Stimulated activated CD4-positive, alpha-beta T cell treated with anti-CD3 and anti-CD28 coated beads, TNF-alpha, amount 100 ng/mL, for 24 hours (primary cell): ENCODE measurements at places on chromosomes 12 and 14.

GRCh38 chr12:50772877-50773276, 9.0 kb downstream of the ATF1 start:
- DNase-seq = no peak

- no peak for DNase-seq
Observed at GRCh38 chr14:90168425-90169105, 87.8 kb upstream of the PSMC1 start.

DNA sequence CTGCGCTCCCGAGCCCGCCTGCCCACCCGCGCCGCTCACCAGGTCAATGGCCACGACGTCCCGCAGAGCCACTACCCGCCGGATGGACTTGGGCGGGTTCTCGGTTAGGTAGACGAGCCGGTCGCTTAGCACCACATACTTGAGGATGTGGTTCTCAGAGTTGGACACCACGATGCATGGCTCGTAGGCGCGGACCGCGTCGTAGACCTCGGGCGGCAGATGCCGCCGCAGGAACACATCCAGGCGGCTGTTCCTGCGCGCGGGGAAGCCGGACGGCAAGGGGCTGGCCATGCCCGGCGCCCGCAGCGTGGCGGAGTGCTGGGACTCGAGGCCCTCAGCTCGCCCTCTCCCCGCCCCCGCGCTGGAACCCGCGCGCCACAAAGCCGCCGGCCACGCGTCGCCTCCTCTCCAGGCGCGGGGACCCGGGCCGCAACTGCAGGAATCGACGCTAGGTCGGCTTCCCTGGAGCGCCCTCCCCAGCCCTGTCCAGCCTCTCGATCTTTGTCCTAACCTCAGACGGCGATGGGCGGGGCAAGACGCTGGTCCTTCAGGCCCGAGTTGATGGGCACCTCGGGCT, at the start of gene C12orf56:
TSS of gene C12orf56 (minus strand) at position 484 of the 577 bp plus-strand sequence. CDS start at position 291, 193 bp downstream.
- no peak for DNase-seq

DNA sequence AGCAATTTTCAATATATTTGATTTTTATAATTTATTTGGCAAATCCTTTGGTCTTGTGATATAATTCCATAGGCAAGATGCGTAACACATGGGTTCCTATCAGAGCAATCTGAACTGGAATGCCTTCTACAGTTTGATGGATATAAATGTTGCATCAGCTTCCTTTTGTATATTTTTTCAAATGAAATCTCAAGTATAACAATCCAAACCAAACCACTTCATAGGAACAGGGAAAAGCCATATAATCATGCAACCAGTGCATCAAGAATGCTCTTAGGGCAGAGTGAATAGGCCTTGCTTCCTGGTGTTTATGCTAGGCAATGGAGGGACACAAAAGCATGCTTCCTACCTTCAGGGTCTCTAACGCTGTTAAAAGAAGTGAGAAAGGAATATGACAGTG, 34.5 kb downstream of the EFCAB11 start:
- DNase-seq = no peak

GRCh38 chr12:62907078-62907477, 27.9 kb downstream of the PPM1H start:
- no peak for DNase-seq

DNA sequence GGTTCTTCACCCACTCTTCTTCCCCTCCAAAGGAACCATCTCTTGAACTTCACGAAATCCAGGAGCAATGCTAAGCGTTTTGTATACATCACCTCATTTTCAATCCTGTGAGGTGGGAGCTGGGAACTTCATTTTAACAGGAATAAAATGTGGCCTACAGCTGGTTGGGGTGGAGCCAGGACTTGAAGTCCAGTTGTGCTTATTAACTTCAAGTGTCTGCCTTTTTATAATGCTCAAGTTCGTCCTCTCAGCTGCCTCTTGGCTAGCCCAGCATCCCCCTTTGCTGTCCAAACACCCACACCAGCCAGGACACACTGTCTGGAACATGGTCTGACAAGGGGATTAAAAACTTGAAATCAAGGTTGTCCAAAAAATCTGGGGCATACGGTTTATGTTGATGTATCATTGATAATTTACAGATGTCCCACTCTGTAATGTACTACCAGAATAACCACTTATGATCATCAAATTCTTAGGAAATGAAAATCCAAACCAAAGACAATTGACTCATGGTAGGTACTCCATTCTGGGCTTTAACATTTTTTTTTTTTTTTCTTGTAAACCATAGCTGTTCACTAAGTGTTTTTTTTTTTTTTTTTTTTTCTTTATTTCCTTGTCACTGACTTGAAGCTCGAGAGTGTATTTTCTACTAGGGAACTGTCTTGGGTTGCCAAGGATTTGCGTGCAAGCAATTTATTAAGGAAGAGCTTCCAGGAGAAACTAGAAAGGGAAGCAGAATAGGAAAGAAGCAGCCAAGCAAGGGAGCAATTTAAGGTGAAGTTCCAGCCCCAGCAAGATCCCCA, 252.3 kb downstream of the EFCAB11 start:
- no peak for DNase-seq

- no peak for DNase-seq
Observed at GRCh38 chr12:118102070-118102469, 1.7 kb downstream of the VSIG10 start.

DNA sequence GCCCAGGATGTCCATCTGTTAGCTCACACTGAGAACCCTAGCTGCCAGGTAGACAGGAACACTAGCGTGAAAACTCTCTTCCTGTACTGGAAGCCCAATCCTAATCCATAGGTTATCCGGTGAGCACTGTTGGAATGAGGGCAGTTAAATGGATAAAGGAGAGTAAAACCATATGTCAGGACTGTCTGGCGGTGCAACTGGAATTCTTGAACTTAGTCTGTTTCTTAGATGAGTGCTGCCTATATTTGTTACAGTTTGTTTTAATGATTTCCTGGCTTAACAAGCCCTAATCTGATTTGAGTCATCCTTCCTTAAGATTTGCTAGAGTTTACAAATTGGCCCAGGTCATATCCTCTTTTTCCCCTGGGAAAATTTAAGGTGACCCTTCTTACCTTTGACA, 104.7 kb downstream of the ANO4 start:
- no peak for DNase-seq

- no peak for DNase-seq
Observed at GRCh38 chr14:95537298-95538089, 2.6 kb downstream of the GLRX5 start.

DNA sequence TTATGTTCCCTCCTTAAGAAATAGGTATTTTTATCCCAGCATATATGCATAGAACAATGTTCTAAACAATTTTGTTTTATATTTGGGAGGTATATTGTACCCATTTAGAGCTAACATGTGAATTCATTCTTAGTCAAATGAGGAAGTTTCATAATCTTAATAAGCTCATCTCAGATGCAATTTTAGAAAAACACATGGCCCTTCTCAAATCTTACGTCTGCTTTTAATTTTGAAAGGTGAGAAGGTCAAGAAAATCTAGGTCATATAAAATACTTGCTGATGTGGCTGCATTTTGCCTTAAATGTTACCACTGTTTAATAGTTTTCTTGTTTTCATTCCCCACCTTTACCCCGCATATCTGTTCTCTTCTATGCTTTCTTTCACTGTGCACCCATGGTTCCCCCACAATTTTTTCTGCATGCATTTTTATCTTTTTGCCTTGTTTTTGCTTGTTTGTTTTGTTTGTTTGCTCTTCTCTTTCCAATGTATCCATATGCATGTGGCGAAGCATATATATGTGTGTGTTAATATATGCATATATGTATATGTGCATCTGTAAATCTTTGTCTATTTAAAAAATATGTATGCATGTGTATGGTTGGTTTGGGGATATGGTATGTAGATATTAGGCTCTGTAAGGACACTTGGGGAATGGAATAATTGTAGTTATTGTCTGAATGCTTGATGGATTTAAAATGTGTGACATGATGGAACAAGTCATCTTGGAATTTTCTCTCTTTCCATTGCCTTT, 317.1 kb downstream of the BCAT1 start:
- no peak for DNase-seq

GRCh38 chr12:91189516-91189915, 6.9 kb upstream of the DCN start:
- DNase-seq = no peak

DNA sequence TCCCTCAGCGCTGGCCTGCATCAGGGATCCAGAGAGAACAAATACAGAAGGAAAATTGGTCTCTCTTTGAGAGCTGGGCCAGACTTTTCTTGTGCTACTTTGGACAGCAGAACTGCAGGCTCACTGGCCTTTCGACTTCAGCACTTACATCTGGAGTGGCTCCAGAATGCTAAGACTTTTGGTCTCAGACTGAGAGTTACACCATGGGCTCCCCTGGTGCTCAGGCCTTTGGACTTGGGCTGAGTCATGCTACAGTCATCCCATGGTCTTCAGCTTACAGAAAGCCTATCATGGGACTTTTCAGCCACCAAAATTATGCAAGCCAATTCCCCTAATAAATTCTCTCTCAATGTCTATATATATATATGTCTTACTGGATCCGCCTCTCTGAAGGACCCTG, 9.0 kb upstream of the CD163 start:
- DNase-seq = no peak

DNA sequence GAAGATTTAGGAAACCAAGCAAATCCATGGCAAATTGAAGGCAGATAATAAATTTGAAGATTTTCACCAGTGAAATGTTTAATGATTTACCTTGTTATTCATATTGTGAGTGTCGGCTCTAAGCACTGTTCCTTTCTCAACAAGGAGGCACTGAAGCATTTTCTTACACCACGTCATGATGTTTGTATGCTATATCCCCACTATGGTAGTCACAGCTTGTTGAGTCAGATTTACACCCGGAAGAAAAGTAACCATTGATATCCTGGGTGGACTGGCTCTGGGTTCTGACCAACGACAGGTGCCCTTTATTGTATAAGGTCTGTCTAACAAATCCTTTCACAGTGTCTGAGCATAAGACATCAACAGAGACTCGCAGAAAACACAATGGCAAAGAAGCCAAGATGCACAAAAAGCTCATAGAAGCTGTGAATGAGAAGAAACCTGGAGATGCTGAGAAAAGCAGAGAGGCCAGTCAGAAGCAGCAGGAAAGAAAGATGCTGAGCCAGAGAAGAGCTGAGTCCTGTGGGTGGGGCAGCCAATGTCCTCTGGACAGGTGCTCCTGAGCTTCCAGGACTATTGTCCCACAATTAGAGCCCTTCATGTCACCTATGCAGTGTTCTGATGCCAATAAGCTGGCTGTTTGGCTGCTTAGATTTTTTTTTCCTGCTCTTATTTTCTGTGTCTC, 49.7 kb upstream of the ARHGAP5 start:
- no peak for DNase-seq

- DNase-seq = no peak
Observed at GRCh38 chr12:30614031-30614430, 81.6 kb downstream of the IPO8 start.

GRCh38 chr14:38505973-38506249, 250.0 kb upstream of the CLEC14A start:
- DNase-seq = no peak

DNA sequence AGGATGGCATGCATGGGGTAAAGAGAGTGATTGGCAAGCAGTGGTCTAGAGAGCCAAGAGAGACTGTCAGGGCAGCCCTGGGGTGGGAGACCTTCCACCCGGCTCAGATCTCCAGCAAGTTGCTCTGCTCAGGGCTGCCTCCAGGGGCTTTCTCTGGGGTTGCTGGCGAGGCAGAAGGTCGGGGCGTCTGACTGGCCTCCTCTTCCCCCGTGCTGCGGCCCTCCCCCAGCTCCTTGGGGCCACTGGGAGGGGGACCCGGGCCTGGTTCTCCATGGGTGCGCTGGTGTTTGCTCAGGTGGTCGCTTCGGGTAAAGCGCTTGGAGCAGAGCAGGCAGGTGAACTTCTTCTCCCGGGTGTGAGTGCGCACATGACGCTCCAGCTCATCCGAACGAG, 6.6 kb upstream of the AAAS start:
- DNase-seq = no peak

GRCh38 chr12:14907953-14908352, 22.3 kb upstream of the MGP start:
- no peak for DNase-seq

GRCh38 chr12:15716581-15716980, 72.6 kb downstream of the EPS8 start:
- no peak for DNase-seq

GRCh38 chr12:124764451-124764850, 99.2 kb downstream of the SCARB1 start:
- DNase-seq = no peak

- no peak for DNase-seq
Observed at GRCh38 chr14:36227802-36228201, 51.3 kb upstream of the PTCSC3 start.

DNA sequence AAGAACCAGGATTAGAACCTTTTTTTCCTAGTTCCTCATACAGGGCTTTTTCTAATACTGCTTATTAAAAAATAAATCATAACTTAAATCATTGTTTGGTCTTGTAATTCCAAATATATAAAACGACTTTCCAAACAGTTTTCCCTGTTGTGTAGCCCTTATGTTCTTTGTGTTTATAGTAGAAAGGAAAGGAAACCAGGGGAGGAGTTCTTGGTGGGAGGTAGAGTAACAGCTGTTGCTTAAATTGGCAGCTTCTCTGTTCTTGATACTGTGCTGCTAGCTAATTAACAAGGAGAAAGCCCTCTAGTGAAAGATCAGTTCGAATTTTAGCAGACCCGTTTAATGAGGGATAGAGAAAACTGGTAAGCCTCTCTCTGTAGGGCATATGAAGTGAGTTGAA, 15.0 kb downstream of the SRP54 start:
- no peak for DNase-seq

DNA sequence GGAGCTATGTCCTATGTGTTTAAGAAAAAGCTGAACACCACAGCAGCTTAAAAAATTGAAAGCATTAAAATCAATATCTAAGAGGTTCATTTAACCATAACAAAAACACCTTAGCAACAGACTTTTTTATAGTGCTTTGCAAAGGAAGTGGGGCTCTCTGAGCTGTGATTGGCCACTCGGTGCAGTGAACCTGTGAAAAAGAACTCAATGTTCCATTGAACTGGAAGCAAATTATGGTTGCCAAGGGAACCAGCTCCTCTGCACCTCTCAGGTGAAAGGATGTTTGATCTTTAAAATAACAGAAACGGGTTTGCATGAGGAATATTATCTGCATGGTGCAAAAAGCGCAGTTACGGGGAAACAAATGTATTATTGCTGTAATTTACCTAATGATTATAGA, 149.4 kb downstream of the SNAPC1 start:
- DNase-seq = no peak

DNA sequence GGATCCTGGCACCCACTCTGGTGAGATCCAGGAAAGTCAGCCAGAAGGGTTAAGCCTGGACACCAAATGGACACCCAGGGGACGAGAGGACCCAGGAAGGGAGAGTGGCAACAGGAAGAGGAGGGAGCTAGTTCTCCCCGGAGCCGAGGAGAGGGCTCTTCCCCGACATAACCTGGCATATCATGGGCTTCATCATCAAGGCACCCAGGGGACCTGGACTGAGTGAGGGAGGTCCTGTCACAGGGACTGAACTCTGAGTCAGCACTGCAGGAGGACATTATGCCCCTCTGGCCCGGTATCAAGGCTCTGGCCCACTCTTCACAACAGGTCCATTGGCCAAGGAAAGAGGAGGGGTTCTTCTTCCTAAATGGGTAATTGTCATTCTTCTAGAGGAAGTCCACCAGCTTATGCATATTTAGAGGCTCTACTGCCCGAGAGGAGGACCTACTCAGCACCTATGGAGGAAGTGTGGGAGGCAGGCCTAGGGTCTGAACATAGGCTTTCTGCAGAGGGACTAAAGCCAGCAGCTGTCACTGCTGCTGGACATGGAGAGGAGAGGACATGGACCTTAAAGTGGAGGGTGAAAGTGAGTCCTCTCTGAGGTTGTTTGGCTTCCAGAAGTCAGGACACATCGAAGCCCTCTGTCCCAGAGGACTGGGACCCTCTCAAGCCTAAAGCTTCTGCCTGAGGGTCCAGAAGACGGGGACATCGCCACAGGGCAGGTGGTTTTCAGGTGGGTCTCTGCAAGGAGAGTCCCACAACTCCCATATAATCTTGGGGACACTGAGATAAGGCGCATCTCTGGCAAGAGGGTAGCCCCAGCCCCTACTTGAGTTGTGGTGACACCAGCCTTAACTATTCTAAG, 18.6 kb downstream of the ISCA2 start:
- DNase-seq = no peak
